Stimulated activated naive CD8-positive, alpha-beta T cell treated with anti-CD3 and anti-CD28 coated beads, Interleukin-15, amount 100 ng/mL, for 72 hours (primary cell): ENCODE measurements at places on chromosomes 16 and 17.

DNA sequence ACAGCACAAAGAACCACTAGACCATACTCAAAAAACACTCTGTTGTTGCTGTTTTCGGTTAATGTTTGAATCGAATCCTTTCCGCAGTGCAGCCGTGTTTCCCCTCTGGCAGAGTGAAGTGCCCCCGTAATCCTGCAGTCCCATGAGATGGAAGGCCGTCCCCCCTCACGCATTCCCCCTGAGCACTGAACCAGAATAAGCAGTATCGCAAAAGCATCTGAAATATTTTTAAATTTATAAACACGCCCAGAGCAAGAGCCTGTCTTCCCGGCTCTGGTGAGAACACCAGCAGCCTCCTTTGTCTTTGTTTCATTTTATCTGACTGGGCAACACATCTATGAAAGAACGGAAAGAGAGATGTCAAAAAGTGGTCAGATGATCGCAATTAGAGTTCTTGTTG, 121.0 kb upstream of the ADAMTS18 start:
- no peak for DNase-seq

GRCh38 chr17:44752953-44753861, 5.6 kb upstream of the ADAM11 start:
- DNase-seq: no peak

GRCh38 chr17:40316571-40317344, 7.8 kb downstream of the RARA start:
- no peak for DNase-seq

DNA sequence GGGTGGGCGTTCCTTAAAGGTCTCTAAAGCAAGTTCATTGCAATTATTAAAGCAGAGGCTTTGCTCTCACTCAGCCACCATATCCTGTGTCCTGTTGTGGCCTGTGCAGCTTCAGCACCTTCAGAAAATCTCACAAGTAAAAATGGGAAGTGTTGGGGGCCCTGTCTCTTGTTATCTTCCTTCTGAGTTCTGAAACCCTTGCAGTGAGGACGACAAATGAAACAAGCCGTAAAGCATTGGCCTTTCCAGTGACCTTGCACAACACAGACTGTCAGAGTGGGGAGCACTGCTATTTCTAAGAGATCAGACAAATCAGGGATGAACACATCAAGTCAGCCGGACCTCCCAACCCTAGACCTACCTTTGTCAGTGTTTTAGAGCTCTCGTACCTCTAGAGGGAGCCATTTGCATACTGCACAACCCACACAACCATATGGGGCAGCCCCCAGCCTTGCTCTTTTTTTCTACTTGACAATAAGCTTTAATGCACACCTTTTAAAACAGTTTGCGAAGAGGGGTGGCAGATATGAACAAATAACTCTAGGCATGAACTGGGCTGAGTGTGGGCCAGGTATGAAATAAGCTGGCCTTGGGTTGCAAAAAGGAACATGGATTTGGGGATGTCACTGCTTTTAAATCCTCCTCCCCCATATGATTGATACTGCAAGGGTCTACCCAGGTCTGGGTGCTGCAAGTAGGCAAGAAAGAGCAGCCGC, 89.8 kb downstream of the KATNIP start:
- peak; percentile 31 for DNase-seq

GRCh38 chr16:87458424-87458915, 34.4 kb downstream of the ZCCHC14 start:
- DNase-seq: no peak

GRCh38 chr16:21100447-21100846, 50.2 kb downstream of the DNAH3 start:
- DNase-seq: no peak

DNA sequence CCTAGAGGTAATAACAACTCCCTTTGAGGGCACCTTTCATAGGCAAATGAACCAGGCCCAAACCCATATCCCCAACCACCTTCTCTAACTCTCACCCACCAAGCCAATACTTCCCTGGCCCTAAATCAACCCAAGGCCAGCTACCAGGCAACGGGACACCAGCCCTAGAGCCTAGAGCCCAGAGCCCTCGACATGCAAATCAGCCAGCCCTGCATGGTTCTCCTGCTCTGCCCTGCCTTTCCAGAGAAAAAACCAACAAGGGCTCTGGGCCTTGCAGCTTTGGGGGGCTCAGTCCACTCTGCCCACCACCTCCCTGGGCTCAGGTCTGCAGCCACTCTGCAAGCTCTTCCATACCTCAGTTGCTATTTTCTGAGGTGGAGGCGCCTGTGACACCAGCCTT, 55.0 kb downstream of the PITPNM3 start:
- no peak for DNase-seq

DNA sequence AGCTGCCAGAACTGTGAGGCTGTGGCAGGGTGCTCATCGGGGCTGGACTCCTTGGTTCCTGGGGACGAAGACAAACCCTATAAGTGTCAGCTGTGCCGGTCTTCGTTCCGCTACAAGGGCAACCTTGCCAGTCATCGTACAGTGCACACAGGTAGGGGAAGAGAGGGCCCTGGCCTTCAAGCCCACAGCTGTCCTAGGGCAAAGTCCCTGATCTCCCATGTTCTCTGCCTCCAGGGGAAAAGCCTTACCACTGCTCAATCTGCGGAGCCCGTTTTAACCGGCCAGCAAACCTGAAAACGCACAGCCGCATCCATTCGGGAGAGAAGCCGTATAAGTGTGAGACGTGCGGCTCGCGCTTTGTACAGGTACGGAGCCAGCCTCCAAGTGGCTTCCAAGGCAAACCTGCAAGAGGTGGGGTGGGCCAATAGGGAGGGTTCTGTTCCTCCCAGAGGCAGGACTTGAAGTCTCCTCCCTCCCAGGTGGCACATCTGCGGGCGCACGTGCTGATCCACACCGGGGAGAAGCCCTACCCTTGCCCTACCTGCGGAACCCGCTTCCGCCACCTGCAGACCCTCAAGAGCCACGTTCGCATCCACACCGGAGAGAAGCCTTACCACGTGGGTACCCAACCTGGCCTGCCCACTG, 3.7 kb downstream of the BCL6B start:
- no peak for DNase-seq

DNA sequence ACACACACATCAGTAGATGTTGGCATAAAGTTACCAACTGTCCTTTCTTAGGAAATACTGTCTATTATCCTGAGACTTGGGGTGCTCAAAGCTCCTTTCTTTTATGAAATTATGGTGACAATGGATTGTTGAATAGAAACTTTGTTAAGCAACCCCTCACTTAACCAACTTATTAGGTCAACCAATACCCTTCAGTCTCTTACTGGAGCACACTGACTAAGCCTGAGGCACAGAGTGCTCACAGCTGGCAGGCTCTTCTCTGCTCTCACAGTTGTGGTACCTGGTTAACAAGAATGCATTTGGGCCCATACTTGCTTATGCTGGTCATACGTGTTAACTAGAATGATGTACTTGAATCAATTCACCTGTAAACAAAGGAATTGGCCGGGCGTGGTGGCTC, 24.8 kb downstream of the CD300LF start:
- DNase-seq: no peak

DNA sequence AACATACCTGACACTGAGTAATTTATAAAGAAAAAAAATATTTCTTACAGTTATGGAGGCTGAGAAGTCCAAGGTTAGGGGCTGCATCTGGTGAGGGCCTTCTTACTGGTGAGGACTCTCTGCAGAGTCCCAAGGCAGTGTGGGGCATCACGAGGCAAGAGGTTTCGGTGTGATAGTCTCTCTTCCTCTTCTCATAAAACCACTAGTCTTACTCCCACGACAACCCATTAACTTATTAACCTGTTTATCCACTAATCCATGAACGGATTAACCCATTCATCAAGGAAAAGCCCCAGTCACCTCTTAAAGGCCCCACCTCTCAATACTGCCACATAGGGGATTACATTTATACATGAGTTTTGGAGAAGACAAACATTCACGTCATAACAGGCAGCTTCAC, 20.1 kb downstream of the CIITA start:
- no peak for DNase-seq

DNA sequence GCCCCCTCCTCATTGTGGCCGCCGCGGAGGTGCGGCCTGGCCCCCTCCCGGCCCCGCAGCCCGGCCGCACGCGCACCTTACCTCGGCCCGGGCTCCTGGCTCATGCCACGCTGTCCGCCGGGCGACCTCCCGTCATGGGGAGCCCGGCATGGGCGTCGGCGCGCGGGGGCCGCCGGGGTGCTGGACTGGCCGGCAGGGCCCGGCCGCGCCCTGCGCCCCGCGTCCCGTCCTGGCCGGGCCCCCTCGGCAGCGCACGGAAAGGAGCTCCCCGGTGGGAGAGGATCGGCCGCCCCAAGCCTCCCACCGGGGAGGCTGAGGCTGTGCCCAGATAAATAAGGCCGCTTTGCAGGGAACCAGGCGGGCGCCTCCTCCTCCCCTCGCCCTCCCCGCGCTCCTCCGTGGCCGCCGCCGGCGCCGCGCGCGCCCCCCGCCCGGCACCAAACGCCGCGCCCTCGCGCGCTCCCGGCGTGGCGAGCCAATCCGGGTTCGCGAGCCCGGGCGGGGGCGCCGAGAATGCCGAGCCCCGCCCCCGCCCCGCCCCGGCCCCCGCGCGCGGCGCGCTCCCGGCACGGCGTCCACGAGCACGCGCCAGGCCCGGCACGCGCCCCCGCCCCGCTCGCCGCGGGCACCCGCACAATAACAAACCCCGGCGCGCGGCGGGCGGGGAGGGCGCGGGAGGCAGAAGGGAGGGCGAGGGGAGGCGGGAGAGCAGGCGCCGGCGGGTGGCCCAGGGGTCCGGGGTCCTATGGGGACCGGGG, at the start of gene FBXL16:
Gene FBXL16 (minus strand): TSS at position 371 of the 758 bp plus-strand sequence. CDS start 8,396 bp downstream, outside the sequence.
- no peak for DNase-seq

GRCh38 chr16:81462683-81463082, 18.1 kb downstream of the CMIP start:
- no peak for DNase-seq
